Lung (tissue), 17 donors: ENCODE measurements at places on chromosomes 11 and 22. TPM values are rescaled to one million over a fixed set of nuclear protein-coding genes. Genes with fewer than 3 reads are reported as not detected.
A peak's percentile ranks its signal among the peaks of the same experiment; 100 is the strongest.

GRCh38 chr11:66419825-66420224 is 1.0 kb upstream of the NPAS4 start:
- H3K36me3 ChIP-seq: no peaks in the 10 kb centered on the region
- peaks cover 2% of the 10 kb centered on the region for H3K4me1 ChIP-seq
- no peak for DNase-seq
- no peak overlapping the region for H3K4me3 ChIP-seq
- peaks cover 11% of the 10 kb centered on the region for H3K27me3 ChIP-seq

- H3K4me1 ChIP-seq: no peaks in the 10 kb centered on the region
- no peaks in the 10 kb centered on the region for H3K36me3 ChIP-seq
- DNase-seq: no peak
- H3K27me3 ChIP-seq: no peaks in the 10 kb centered on the region
- no peak overlapping the region for H3K4me3 ChIP-seq
Observed at GRCh38 chr11:112584672-112585071, 324.0 kb upstream of the PLET1 start.

DNA sequence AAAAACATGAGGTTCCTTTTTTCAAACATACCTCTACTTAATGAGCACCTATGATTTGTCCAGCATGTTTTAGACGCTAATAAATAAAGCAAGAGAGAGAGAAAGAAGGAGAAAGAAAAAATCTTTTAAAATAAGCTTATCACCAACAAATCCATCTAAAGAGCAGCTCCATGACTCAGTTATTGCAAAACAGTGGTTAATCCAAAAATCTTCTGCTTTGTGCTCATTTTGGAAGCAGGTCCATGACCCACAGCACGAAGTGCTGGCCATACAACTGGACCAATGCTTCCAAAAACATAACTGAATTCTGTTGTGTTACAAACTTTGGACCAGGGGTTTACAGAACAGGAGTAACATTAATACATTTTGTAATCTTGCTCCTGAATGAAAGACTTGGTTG is 696.6 kb downstream of the KCNA4 start:
- H3K4me3 ChIP-seq: no peak overlapping the region
- H3K36me3 ChIP-seq: no peaks in the 10 kb centered on the region
- no peak overlapping the region for H3K27ac ChIP-seq
- DNase-seq: no peak
- H3K27me3 ChIP-seq: no peaks in the 10 kb centered on the region

GRCh38 chr11:1701091-1701807 is 4.3 kb downstream of the KRTAP5-6 start:
- no peak overlapping the region for H3K4me3 ChIP-seq
- H3K36me3 ChIP-seq: no peaks in the 10 kb centered on the region
- no peak overlapping the region for H3K27ac ChIP-seq
- H3K4me1 ChIP-seq: no peaks in the 10 kb centered on the region
- no peaks in the 10 kb centered on the region for H3K27me3 ChIP-seq
- DNase-seq: no peak

- peaks cover under 1% of the 10 kb centered on the region for H3K27me3 ChIP-seq
- no peak for DNase-seq
Observed at GRCh38 chr22:49710746-49711145, 116.9 kb downstream of the BRD1 start.

- no peaks in the 10 kb centered on the region for H3K27me3 ChIP-seq
- no peak overlapping the region for H3K27ac ChIP-seq
- H3K4me1 ChIP-seq: no peaks in the 10 kb centered on the region
- H3K4me3 ChIP-seq: no peak overlapping the region
- H3K36me3 ChIP-seq: no peaks in the 10 kb centered on the region
Observed at GRCh38 chr22:46902436-46902835, 140.0 kb downstream of the TBC1D22A start.

- H3K4me1 ChIP-seq: peaks cover 7% of the 10 kb centered on the region
- no peaks in the 10 kb centered on the region for H3K27me3 ChIP-seq
- DNase-seq: peak; percentile 35
- H3K27ac ChIP-seq: no peak overlapping the region
- no peak overlapping the region for H3K4me3 ChIP-seq
Observed at GRCh38 chr11:47889714-47890441, 41.7 kb upstream of the NUP160 start.

GRCh38 chr11:120097721-120098385 is 40.1 kb downstream of the TRIM29 start:
- no peak overlapping the region for H3K27ac ChIP-seq
- H3K27me3 ChIP-seq: no peaks in the 10 kb centered on the region
- DNase-seq: no peak
- H3K4me1 ChIP-seq: no peaks in the 10 kb centered on the region

DNA sequence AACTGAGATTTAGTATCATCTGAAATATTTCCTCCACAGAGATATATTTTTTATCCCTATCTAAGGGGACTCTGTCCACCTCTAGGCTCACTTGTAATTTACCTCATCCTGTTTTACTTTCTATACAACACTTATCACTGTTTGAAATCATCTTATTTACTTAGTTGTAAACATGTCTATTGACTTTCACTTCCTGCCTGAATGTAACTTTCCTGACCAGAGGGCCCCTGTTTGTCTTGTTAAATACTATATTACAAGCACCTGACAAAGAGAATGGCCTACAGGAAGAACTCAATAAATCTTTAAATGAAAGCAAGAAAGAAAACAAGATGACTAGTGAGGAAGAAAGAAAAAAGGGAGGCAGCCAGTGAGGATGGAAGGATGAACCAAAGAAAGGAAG is 1727.5 kb downstream of the LRRC4C start:
- no peak overlapping the region for H3K4me3 ChIP-seq
- H3K4me1 ChIP-seq: no peaks in the 10 kb centered on the region
- no peak for DNase-seq
- H3K27ac ChIP-seq: no peak overlapping the region
- no peaks in the 10 kb centered on the region for H3K27me3 ChIP-seq

- H3K4me1 ChIP-seq: peaks cover 3% of the 10 kb centered on the region
- H3K27ac ChIP-seq: no peak within 1 kb of the TSS
- peak; percentile 50 for DNase-seq
- H3K4me3 ChIP-seq: no peak within 1 kb of the TSS
Observed at GRCh38 chr11:46391578-46392420, at the start of gene CHRM4. CHRM4 (minus strand) TSS chr11:46391776; CDS start chr11:46386557, 5,219 bp downstream.

DNA sequence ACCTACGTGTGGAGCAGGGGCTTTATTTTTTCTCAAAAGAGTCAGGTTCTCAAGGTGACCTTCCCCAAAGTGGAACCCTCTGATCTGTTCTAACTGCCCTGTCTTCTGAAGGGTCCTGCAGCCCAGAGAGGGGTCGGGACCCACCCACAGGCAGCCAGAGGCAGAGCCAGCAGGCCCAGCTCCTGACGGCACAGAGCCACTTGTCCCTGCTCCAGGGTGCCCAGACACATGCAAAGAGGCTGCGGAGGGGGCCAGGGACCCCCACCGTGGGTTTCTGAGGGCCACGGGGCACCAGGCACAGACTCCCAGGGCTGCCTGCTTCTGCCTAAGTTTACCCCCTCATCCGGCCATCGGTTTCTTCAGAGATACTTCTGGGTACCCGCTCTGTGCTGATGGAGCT is 37.1 kb downstream of the FLRT1 start:
- DNase-seq: no peak
- no peaks in the 10 kb centered on the region for H3K36me3 ChIP-seq
- no peaks in the 10 kb centered on the region for H3K27me3 ChIP-seq
- H3K27ac ChIP-seq: no peak overlapping the region

DNA sequence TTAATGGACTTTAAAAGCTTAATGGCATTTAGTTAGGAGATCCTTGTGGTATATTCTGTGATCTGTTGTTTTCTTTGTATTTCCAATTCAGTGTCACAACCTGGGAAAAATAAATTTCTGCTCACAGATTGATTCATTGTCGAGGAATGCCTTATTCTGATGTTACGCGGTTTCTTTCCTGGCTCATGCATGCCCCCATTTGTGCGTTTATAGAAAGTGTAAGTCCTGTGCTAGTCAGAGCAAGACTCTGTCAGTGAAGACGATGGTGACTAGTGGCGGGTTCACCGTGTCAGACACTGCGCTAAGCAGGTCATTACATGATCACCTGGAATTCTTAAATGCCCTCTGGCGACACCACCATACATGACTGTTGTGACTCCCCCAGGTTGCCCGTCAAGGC is 169.4 kb downstream of the TBC1D22A start:
- no peak overlapping the region for H3K27ac ChIP-seq
- peaks cover 13% of the 10 kb centered on the region for H3K4me1 ChIP-seq
- H3K27me3 ChIP-seq: no peaks in the 10 kb centered on the region
- DNase-seq: no peak
- H3K4me3 ChIP-seq: no peak overlapping the region

DNA sequence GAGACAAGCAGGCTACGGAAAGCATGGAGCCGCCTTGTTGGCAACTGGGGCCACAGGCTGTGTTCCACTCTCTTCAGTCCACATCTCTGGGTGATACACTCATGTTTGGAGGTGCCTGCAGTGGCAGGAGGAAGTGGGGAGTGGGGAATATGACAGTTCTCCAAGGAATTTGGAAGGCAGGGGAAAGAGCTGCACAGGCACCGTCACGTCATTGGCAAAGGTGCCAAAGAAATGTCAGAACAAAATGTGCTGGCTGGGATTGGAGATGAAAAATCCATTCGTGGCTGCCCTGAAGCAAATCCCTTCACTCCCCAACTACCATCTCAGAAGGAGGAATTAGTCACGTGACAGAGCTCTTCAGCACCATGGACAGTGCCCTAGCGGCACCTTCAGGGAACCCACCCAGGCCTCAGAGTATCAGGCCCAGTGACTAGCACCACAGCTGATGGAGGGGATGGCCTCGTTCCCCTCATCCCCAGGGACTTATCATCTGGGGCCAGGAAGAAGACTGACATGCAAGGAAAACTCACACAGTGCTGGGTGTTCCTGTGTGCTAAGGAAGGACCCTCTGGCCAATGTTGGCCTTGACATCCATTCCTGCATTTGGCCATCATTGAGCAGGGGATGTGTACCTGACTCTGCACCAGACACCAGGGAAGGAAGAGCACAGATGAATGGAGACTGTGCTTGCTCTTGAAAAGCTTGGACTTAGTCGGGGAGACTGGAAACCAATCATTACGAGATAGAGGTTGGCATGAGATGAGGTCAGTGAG is 48.5 kb upstream of the PRDM11 start:
- no peaks in the 10 kb centered on the region for H3K4me1 ChIP-seq
- H3K27me3 ChIP-seq: no peaks in the 10 kb centered on the region
- no peaks in the 10 kb centered on the region for H3K36me3 ChIP-seq
- DNase-seq: peak; percentile 89

- DNase-seq: peak; percentile 7
- no peaks in the 10 kb centered on the region for H3K36me3 ChIP-seq
- no peak overlapping the region for H3K4me3 ChIP-seq
- H3K4me1 ChIP-seq: no peaks in the 10 kb centered on the region
- H3K27ac ChIP-seq: no peak overlapping the region
- H3K27me3 ChIP-seq: no peaks in the 10 kb centered on the region
Observed at GRCh38 chr11:124315052-124315451, 1.3 kb upstream of the OR8D1 start.

DNA sequence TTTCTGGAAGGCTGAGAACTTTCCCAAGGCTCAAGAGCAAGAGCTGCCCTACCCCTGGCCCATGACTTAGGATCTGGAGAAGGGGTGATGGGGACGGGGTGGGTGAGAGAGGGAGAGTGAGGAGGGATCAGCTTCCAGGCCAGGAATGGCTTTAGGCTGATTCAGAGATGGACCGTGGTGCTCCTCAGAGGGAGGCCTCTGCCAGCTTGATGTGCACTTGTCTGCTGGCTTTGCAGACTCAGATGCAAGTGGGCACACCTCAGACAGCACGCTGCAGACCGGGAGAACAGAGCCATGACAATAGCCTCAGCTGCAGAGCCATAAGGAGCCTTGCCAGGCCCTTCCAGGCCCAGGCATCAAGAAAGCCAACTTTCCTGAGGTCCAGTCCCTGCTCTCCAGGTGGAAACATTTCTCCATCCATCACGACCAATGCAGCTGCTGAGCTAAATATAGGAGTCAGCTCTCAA is 41.3 kb downstream of the ALX4 start:
- H3K36me3 ChIP-seq: no peaks in the 10 kb centered on the region
- no peak for DNase-seq
- H3K27ac ChIP-seq: no peak overlapping the region
- no peak overlapping the region for H3K4me3 ChIP-seq

GRCh38 chr11:20840341-20840740 is 171.0 kb downstream of the NELL1 start:
- H3K36me3 ChIP-seq: no peaks in the 10 kb centered on the region
- peak; percentile 10 for DNase-seq
- H3K4me3 ChIP-seq: no peak overlapping the region
- no peaks in the 10 kb centered on the region for H3K4me1 ChIP-seq
- no peaks in the 10 kb centered on the region for H3K27me3 ChIP-seq

- no peaks in the 10 kb centered on the region for H3K36me3 ChIP-seq
- H3K4me3 ChIP-seq: peak overlapping the region; percentile 65
- peaks cover 6% of the 10 kb centered on the region for H3K27me3 ChIP-seq
Observed at GRCh38 chr11:7019500-7020182, 505 bp downstream of the ZNF214 start.

GRCh38 chr22:31206896-31207687 is 5.0 kb upstream of the LIMK2 start:
- peak; percentile 75 for DNase-seq
- no peak overlapping the region for H3K4me3 ChIP-seq
- H3K27me3 ChIP-seq: no peaks in the 10 kb centered on the region
- H3K4me1 ChIP-seq: peaks cover 9% of the 10 kb centered on the region

Gene DRICH1
- polyA plus RNA-seq: 0.47 TPM

Gene KRTAP5-2
- polyA plus RNA-seq: not detected

Gene P4HA3
- 0.89 TPM for polyA plus RNA-seq

Gene OR6T1
- polyA plus RNA-seq: not detected

Gene MS4A12
- not detected for polyA plus RNA-seq

Gene OR2AT4
- not detected for polyA plus RNA-seq

Gene OR51M1
- not detected for polyA plus RNA-seq
